ENCODE measurements at places on chromosomes 3 and 15. TPM values are rescaled to one million over a fixed set of nuclear protein-coding genes. Genes with fewer than 3 reads are reported as not detected.

LYZL4 gene
- polyA plus RNA-seq, result not detected

- DNase-seq, result no peak
Observed at GRCh38 chr3:194103505-194103904, 32.4 kb upstream of the HES1 start.

DNA sequence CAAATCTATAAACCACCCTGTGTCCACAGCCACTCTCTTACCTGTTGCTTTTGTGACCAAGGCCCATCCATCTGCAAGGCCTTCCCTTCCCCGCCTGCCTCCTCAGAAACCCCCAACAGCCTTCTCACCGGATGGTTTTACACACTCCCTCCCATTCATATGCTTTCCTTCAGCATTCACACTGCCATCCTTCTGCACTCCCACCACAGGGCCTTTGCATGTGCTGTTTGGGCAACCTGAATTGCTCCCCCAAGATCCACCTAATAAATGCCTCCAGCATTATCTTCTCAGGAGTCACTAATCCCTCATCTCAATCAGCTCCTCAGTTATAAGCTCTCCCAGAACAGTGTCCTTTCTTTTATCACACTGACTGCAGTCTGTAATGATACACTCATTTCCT, 6.0 kb downstream of the CLEC3B start:
- DNase-seq, result no peak

ZSCAN2 gene
- polyA plus RNA-seq, result 10.7 TPM

DNA sequence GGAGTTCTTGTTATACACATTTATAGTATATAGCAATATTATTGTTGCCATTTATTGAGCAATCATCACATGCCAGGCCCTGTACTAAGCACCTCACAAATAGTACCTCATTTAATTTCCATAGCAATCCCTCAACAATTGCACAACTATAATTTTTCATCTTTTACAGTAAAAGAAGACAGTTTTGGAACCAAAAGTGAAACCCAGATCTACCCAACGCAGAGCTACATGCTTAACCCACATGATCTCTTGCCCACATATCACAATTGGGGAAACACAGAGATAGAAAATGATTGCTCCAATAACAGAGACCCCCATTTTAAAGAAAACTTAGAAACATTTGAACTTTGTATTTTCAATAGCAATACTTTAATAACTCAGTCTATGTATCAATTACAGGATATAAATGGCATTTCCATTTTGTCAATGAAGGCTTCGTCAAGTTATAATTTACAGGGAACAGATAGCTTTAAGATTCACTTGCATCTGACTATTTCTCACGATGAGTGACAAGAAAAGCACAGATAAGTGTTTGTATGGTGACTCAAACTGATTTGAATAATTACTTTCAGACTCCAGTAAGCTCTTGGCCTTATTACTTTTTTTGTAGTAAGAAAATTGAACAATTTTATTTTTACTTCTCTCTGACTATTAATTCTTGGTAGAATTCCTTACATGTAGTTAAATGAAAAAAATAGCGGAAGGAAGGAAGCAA, 38.7 kb upstream of the CCDC50 start:
- no peak for DNase-seq
